ENCODE measurements at places on chromosomes 12 and 14.

DNA sequence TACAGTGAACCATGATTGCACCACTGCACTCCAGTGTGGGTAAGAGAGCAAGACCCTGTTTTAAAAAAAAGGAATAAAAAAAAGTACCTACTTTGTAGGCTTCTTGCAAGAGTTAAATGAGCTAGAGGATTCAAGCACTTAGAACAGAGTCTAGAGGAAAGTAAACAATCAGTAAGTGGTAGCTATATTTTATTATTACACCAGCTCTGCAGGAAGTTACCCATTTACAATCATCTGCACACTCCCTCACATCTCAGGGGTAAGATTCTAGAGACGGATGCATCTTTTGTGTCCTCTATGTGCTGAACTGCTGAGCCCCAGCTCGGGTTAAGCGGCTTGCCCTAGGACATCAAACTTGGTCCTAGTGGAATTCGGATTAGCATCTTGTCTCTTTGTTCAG, 67.3 kb downstream of the KCNK10 start:
- DNase-seq: no peak

DNA sequence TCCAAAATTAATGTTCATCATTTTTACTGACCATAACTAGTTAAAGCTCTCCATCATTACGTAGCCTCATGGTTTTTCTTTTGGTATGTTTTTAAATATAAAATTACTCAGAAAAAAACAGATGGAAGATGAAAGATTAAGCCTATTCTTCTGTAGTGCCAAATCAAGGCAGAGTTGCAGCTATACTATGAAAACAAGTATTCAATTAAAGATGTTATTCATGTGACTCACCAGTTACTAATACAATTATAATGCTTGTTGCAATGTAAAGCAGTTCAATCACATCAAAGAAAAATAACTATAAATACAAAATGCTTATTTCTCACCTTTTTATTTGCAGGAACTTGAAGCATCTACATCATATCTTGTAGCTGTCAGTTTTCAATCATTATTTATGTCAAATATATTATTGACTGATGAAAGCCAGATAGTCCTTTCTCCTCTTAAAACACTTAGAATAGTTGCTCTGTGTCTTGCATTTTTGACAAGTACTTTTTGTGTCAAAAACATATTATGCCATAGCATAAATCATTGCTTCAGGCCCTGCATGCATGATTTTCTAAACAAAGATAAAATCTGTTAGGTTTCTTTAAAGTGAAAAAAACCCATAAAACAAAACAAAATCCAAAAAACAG, 36.0 kb upstream of the TRHDE start:
- no peak for DNase-seq

- DNase-seq: no peak
These were observed 341 bp downstream of the ZNF10 start for GRCh38 chr12:133130808-133131128.

GRCh38 chr12:98530068-98530467, 14.7 kb downstream of the TMPO start:
- no peak for DNase-seq

DNA sequence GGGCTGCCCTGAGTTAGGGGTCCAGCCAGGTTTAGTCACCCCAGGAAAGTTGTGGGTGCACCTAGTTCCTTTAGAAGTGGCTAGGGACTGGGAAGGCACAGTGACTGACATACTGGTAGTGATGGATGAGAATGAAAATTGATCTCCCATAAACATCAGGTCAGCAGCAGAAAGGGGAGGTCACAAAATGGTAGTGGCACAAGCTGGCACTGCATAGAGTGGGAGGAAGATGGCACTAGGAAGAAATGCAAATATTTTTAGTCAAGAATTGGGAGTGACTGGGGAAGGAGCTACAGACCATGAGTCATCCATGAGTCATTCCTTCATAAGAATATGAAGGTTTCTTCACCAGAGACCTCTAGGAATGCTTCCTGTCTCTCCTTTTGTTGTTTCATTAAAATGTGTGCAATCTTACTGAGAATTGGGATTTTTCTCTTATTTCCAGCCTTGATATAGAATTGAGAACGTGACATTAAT, 198.3 kb upstream of the AMIGO2 start:
- peak; percentile 76 for DNase-seq

DNA sequence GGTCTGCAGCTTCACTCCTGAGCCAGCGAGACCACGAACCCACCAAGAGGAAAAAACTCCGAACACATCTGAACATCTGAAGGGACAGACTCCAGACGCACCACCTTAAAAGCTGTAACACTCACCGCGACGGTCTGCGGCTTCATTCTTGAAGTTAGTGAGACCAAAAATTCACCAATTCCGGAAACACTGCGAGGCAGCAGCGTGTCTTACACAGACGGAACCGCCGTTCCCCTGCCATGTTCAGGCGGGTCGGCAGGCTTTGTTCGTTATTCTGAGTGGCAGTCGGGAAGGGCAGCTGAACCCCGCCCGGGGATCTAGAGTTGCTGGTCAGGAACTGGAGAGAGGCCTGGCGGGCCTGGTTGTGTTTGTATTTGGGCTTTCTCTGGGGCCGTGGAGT, 20.3 kb upstream of the LPCAT3 start:
- no peak for DNase-seq

- DNase-seq: no peak
These were observed 450.6 kb upstream of the DCN start for GRCh38 chr12:91633206-91633605.

GRCh38 chr14:59356767-59357166, 108.4 kb downstream of the GPR135 start:
- no peak for DNase-seq

DNA sequence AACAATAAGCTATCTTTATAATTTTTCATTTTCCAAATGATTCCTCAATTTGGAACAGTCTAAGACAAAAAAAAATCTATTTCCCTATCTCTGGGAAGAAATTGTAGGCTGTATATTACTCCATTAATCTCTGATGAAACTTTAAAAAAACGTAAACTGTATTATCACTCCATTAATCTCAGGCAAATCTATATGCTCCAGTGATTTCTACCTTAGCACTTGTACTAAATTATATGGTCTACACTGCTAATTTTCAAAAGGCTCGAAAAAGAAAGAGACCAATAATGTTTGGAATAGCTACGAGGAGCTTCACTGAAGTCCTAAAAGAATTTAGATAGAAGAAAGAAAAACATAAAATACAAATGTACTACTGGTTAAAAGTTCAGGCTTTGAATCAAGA, 19.7 kb downstream of the MED13L start:
- no peak for DNase-seq

DNA sequence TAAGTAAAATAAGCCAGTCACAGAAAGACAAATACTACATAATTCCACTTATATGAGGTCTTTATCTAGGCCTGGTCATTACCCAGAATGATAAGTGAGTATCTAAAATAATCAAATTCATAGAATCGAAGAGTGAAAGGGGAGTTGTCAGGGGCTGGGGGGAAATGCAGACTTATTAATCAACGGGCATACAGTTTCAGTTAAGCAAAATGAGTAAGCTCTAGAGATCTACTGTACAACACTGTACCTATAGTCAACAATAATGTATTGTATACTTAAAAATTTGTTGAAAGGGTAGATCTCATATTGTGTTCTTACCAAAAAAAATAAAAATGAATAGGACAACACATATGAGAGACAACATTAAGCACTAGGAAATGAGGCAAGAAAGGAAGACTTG, 13.3 kb downstream of the BTBD7 start:
- peak; percentile 40 for DNase-seq

- DNase-seq: no peak
These were observed 74.3 kb downstream of the RFLNA start for GRCh38 chr12:124369055-124369826.

DNA sequence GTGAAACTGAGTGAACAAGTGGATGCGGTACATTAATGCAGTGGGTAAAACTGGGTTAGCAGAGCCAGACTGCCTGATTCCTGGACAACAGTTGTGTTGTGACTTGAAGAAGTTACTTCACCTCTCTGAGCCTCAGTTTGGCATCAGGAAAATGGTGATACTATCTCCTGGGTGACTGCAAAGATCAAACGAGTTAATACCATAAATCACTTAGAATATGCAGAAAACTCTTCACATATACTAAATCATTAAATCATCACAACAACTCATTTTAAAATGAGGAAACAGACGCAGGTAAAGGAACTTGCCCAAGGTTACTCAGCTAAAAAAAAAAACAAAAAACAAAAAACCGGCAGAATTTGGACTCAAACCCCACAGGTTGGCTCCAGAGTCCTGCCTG, 811 bp downstream of the MTERF2 start:
- DNase-seq: no peak

DNA sequence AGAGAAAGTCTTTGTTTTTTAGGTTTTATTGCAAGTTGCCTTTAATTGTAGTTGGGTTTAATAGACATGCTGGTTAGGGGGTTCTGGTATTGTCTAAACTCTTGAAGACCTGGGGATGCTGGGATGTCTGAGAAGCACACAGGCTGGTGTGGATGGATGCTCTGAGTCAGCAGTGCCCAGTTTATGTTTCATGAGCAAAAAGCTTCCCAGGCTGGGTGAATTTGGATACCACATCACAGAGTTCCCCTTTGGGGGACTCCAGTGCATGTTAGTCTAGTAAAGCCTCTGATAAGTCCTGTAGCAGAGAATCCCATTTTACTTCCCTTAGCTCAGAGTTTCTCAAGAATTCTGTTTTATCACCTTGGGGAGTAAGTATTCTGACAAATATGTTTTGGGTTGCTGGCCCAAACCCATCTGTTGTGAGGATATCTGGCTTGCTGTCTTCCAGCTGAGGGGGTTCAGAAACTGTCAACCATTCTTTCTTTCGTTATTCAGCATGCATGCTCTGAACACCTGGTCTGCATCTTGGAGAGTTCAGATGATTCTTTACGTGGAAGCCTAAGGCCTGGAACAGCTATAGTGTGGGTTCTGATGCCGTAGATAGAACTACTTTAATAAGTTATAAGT, 509.1 kb downstream of the VRK1 start:
- DNase-seq: no peak

Data from OCI-M1 (cell line).